Thoracic aorta (tissue), 2 donors: ENCODE measurements at places on chromosomes 5 and 9.

DNA sequence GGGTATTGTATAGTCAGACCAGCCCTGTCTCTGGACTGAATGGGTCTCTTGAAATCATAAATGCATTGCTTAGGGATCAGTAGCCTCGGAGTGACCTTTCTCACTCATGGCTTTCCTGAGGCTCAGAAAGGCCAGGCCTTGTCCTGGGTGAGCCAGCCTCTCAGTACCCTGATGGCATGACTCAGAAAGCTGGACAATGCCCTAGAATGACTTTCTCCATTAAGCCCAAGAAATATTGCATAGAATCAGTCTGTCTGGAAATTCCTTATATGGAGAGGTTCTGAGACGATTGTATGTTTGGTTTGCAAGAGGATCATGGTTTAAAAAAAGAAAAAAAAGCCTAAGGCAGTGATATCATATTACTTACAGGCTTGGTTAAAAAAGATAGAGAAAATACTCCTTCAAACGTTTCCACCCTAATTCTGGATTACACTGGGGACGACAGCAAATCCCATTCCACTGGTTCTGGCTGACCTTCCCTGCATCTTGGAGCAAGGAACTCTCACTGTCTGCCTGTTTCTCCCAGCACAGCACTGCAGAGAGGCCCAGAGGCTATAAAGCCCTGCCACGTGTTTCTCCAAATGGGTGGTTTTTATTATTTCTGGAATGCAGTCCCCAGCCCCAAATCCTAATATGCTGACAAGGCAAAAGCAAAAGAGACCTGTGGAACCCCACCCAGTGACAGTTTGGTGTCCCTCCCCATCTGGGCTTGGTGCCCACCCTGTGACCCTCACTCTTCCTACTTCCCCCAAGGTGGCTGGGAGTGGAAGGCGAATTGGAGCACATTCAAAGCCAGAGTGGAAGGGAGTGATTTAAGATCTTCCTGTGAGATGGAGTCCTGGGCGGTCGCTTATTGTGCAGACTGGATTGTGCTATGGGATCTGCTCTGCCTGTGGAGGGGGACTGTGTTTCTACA is 34.4 kb downstream of the MAP1B start:
- H3K36me3 ChIP-seq, result peaks cover 11% of the 10 kb centered on the region
- H3K4me3 ChIP-seq, result peak overlapping the region; percentile 1
- peaks cover 64% of the 10 kb centered on the region for H3K4me1 ChIP-seq
- DNase-seq, result peak; percentile 55

DNA sequence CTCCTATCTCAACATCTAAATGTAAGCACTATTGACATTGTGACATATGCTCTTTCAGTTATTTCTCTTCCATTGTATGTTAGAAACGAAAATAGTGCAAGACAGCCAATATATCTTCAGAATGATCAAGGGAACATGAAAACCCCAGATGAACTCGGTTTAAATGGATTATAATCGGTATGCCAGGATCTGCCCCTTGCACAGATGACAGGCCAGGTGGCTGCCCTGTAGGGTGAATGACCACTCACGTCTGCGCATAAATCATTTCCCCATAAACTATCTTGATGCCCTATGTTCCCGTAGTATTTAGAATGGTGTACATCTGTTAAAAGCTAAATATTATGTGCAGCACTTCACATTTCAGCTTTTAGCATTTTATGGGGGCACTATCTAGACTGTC is 69.7 kb upstream of the RANBP3L start:
- peaks cover 26% of the 10 kb centered on the region for H3K4me1 ChIP-seq
- DNase-seq, result no peak
- H3K27ac ChIP-seq, result no peak overlapping the region
- no peak overlapping the region for H3K4me3 ChIP-seq
- no peaks in the 10 kb centered on the region for H3K27me3 ChIP-seq

DNA sequence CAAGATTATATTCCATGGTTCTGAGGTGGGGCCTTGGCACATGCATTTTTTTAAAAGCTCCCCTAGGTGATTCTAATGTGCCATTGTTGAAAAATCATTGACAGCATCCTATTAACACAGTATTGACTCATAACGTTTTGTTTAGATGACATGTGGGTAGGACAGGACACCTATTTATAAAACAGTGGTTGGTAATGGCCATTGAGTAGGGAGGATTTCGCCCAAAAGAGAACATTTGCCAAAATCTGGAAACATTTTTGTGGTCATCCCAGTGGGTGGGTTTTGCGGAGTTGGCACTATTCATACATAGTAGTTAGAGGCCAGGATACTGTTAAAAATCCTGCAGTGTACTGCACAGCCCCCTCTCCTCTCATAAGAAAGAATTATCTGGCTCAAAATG is 6.4 kb upstream of the CHD1 start:
- H3K27me3 ChIP-seq, result no peaks in the 10 kb centered on the region
- no peak overlapping the region for H3K4me3 ChIP-seq
- no peak overlapping the region for H3K27ac ChIP-seq
- H3K4me1 ChIP-seq, result peaks cover 20% of the 10 kb centered on the region
- no peak for DNase-seq
- H3K36me3 ChIP-seq, result no peaks in the 10 kb centered on the region

- H3K4me1 ChIP-seq, result peaks cover 59% of the 10 kb centered on the region
- DNase-seq, result no peak
- H3K27ac ChIP-seq, result peak within 1 kb of the TSS; percentile 96
- H3K36me3 ChIP-seq, result no peaks in the 10 kb centered on the region
Measured at GRCh38 chr9:120926397-120926928, at the start of gene TRAF1. TRAF1 (minus strand) TSS chr9:120926796; CDS start chr9:120926075, 721 bp downstream.

GRCh38 chr9:28651050-28651722 is 1077.9 kb upstream of the C9orf72 start:
- DNase-seq, result no peak
- H3K27ac ChIP-seq, result no peak overlapping the region
- no peak overlapping the region for H3K4me3 ChIP-seq
- H3K4me1 ChIP-seq, result no peaks in the 10 kb centered on the region
- no peaks in the 10 kb centered on the region for H3K27me3 ChIP-seq

DNA sequence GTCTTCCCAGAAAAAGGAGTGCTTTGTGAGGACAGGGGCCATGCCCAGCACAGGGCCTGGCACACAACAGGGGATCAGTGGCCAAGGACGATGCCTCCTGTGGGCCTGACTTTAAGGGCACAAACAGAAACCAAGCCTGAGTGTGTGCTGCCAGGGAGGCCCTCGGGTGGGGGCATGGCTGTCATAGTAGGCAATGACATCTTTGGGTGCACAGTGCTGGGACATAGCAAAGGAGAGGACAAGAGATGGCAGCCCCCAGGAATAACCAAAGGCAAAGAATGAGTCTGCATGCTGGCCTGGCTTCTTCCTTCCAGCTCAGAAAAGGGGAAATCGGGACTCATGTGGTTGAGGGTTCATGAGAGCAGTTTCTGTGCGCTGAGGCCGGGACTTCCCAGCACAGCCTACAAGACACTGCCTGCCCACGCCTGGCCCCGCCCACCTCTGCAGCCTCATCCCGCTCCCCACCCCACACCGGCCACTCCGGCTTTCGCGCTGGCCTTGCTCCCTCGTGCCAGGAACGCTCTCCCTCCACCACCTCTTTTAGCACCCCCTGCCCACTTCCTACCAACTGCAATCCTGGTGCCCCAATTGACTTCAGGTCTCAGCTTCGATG is 13.8 kb upstream of the LHX2 start:
- H3K36me3 ChIP-seq, result no peaks in the 10 kb centered on the region
- no peak overlapping the region for H3K27ac ChIP-seq
- DNase-seq, result no peak

GRCh38 chr9:74724317-74724716 is 163.4 kb downstream of the TRPM6 start:
- no peaks in the 10 kb centered on the region for H3K4me1 ChIP-seq
- H3K36me3 ChIP-seq, result no peaks in the 10 kb centered on the region
- H3K27ac ChIP-seq, result no peak overlapping the region
- H3K27me3 ChIP-seq, result no peaks in the 10 kb centered on the region

GRCh38 chr5:146751781-146752401 is 126.7 kb downstream of the PPP2R2B start:
- H3K27ac ChIP-seq, result no peak overlapping the region
- no peak overlapping the region for H3K4me3 ChIP-seq
- no peak for DNase-seq
- H3K27me3 ChIP-seq, result no peaks in the 10 kb centered on the region
- no peaks in the 10 kb centered on the region for H3K36me3 ChIP-seq

GRCh38 chr5:40365342-40366330 is 314.1 kb upstream of the PTGER4 start:
- no peaks in the 10 kb centered on the region for H3K27me3 ChIP-seq
- no peaks in the 10 kb centered on the region for H3K36me3 ChIP-seq
- H3K27ac ChIP-seq, result no peak overlapping the region
- H3K4me3 ChIP-seq, result no peak overlapping the region

DNA sequence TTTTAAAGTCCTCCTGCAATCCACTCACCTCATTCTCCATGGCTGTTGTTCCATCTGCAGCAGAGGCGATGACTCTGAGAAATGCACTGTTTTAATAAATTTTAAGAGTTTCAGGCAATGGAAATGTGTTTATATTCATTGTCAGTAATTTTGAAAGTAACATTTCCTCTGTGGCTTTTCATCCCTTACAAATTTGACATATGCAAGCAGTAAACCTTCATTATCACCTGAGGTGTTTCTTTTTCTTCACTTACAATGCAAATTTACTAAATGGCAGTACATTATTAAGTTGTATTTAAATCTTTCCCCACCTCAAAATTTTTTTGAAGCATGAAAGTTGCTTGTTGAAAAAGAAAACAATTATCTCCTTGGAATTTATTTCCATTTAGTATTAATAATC is 136.9 kb downstream of the DIRAS2 start:
- H3K27ac ChIP-seq, result no peak overlapping the region
- H3K4me1 ChIP-seq, result no peaks in the 10 kb centered on the region

DNA sequence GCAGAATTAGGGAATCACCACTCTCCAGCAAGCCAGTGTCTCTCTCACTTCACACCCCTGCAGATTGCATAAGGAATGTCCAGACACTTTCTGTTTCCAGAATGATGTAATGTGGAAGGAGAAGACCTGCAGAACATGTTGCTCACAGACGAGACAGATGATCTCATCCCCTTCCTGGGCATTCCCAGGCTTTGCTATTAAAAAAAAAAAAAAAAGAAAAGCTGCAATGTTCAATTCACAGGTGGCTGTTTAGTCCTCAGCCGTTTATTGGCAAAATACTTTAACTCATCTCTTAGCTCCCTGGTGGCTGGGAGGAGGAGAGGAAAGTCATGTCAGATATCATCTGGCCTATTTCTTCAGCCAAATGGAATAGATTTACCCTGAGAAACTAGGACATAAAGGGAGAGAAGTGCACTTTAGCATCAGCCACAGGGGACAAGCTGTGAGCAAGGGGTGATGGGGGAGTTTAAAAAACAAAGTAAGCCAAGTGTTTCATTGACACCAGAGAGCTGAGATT is 95.9 kb upstream of the TNC start:
- no peak for DNase-seq
- no peaks in the 10 kb centered on the region for H3K4me1 ChIP-seq
- no peak overlapping the region for H3K4me3 ChIP-seq
- H3K27ac ChIP-seq, result no peak overlapping the region

DNA sequence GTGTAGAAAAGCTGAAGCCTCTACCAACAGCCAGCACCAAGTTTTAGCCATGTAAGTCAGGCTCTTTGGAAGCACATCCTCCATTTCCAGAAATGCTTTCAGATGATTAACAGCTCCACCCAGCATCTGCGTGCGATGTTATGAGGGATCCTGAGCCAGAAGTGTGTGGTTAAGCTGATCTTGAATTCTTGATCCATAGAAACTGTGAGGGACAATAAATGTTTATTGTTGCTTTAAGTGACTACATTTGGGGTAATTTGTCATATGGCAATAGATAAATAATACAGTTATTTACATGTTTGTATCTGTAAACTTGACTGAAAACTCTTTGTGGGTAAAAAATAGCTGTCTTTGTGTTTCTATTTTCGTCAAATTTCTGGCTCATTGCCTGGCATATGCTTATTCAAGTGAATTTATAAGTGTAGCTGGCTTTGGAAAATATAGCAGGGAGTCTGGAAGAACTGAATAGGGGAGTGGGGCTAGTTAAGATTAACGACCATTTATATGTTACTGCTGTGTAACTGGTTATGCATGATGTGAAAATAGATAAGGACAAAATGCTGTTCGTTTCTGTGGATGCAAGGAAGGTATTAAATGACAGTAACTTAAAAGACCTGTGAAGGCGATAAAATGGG is 234.1 kb downstream of the LRRC70 start:
- H3K4me3 ChIP-seq, result no peak overlapping the region
- no peak overlapping the region for H3K27ac ChIP-seq
- no peaks in the 10 kb centered on the region for H3K4me1 ChIP-seq
- H3K27me3 ChIP-seq, result no peaks in the 10 kb centered on the region

DNA sequence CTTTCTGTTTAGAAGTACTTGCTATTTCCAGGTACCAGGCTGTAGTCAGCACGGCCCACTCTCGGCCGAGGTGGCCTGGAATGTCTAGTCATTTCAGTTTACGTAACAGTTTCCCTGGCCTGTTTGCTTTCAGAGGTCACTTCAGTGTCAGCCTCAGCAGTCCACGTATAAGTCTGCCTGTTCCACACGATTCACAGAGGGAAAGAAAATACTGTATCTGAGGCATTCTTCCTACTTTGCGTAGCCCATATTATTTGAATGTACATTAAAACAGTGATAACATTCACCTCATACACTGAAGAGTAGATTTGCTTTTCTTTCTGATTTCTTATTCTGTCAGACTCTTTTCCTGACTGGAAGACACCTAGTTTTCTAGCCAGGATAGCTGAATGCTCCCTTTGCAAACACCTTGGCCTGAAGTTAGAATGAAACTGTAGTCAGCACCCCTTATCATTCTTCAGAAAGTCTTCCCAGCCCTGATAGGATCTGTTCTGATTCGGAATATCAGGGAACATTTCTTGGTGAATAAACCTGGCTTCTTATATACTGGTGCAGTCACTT is 140.9 kb downstream of the AOPEP start:
- no peaks in the 10 kb centered on the region for H3K27me3 ChIP-seq
- no peaks in the 10 kb centered on the region for H3K36me3 ChIP-seq
- DNase-seq, result peak; percentile 33
- H3K27ac ChIP-seq, result peak overlapping the region; percentile 87
- peak overlapping the region; percentile 40 for H3K4me3 ChIP-seq

DNA sequence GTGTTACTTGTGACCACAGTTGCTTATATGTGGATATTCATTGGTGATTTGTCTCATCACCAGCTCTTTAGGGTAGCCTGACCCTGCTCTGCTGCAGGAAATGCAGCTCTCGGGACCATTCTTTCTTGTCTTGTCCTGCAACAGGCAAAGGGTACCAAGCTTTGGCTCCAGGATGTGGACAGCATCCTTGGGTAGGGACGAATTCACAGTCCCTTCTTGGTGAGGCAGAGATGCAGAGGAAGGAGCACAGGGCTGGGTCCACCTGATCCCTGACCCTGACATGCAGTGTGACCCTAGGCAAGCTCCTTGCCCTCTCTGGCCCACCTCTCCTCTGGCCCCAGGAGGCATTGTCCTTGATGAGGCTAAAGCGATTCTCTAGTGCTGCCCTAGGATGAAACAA is 37.0 kb upstream of the SYNPO start:
- DNase-seq, result no peak
- peaks cover 97% of the 10 kb centered on the region for H3K4me1 ChIP-seq
- H3K27me3 ChIP-seq, result no peaks in the 10 kb centered on the region

DNA sequence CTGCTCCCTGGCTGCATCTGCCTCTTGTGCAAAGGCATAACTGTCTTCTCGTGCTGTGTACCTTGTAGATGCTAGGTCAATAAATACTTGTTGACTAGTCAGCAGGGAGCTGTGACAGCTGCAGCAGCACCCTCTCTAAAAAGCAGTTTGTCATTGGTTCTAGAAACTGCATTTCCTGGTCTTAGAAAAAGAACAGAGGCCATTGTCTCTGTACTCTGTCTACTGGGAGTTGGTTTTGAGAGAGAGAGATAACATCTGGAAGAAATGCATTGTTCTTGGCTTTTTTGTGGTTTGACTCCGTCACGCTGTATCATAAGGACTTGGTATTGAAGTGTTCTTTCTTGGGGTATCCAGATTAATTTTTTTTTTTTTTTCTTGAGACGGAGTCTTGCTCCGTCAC is 32.3 kb downstream of the SH3GLB2 start:
- no peak overlapping the region for H3K4me3 ChIP-seq
- H3K4me1 ChIP-seq, result no peaks in the 10 kb centered on the region
- H3K27ac ChIP-seq, result no peak overlapping the region
- H3K27me3 ChIP-seq, result no peaks in the 10 kb centered on the region
